ENCODE measurements at places on chromosomes 5 and 9. TPM values are rescaled to one million over a fixed set of nuclear protein-coding genes. Genes with fewer than 3 reads are reported as not detected.

The LCN1 gene
- not detected for total RNA-seq

The FOXE1 gene
- total RNA-seq = not detected

The TRIM14 gene
- total RNA-seq = 1.3 TPM

The SLC24A2 gene
- not detected for total RNA-seq

The ELAVL2 gene
- 0.22 TPM for total RNA-seq

The PCDHGA3 gene
- total RNA-seq = 0.40 TPM

The TICAM2 gene
- total RNA-seq = 0.20 TPM

The IL3 gene
- total RNA-seq = not detected

The GFI1B gene
- total RNA-seq = not detected

The MYOZ3 gene
- 0.22 TPM for total RNA-seq

The PFN3 gene
- total RNA-seq = not detected

The TMEM252 gene
- total RNA-seq = not detected

The GALNT12 gene
- under 0.01 TPM for total RNA-seq

The PIP5KL1 gene
- total RNA-seq = 0.60 TPM

The HSD17B4 gene
- total RNA-seq = 155 TPM

The C9orf50 gene
- total RNA-seq = not detected

The ANKRD34B gene
- total RNA-seq = not detected

The STK32A gene
- total RNA-seq = under 0.01 TPM

The NCS1 gene
- 10.2 TPM for total RNA-seq

The PCDHB12 gene
- total RNA-seq = 1.4 TPM

The CKMT2 gene
- 0.20 TPM for total RNA-seq

The LHX3 gene
- total RNA-seq = not detected

The CETN3 gene
- total RNA-seq = 3.3 TPM

The ORM1 gene
- not detected for total RNA-seq

The CCNI2 gene
- not detected for total RNA-seq

The SNCB gene
- total RNA-seq = 1.1 TPM

The VLDLR gene
- 7.3 TPM for total RNA-seq

The HACD4 gene
- 0.65 TPM for total RNA-seq

The CRHBP gene
- not detected for total RNA-seq

The TMEM141 gene
- 66.7 TPM for total RNA-seq

The SLC9A3 gene
- total RNA-seq = 0.79 TPM

The PLAC8L1 gene
- total RNA-seq = 0.20 TPM

The OR1Q1 gene
- total RNA-seq = not detected

The IL9 gene
- not detected for total RNA-seq

The DOK3 gene
- 0.79 TPM for total RNA-seq

The IL31RA gene
- not detected for total RNA-seq

The GLRA1 gene
- not detected for total RNA-seq

Measured in lung microvascular endothelial cell (primary cell).